ENCODE measurements at places on chromosomes 1 and 21.

- DNase-seq: no peak
These were observed 5.7 kb downstream of the HSPG2 start for GRCh38 chr1:21931171-21932093.

DNA sequence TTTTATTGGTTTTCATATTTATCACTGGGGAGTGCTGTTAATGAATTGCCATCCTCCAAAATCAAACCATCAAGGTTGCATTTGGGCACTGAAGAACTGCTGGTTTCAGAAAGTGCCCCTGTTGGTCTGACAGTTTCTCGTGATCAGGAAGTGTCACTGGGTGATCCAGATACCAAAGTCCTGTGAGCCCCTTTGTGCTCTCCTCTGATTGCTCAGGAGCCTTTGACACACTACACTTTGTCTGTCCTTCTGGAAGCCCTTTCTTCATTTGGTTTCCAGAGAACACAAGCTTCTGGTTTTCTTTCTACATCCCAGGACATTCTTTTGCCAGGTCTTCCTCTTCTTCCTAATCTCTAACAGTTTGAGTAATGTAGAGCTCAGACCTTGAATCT lies 165.8 kb upstream of the PROX1 start:
- no peak for DNase-seq

DNA sequence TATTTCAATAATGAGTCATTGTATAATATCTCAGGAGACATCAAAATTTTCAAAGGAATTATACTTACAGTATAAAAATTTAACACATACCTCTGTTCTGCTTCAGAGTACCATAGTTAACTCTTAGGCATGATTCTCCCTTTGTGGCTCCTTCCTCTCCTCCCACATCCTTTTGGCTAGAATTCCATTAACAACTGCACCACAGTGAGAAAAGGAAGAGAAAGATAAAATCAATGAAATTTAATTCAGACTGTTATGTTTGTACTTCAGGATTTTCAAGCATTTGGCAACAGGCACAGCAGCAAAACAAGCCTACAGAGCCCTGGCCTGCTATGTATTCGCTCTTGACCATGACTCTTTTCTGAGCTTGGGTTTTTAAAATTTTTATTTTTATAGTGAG lies 57.2 kb upstream of the SGIP1 start:
- no peak for DNase-seq

GRCh38 chr21:29166853-29167252 lies 36.4 kb downstream of the MAP3K7CL start:
- DNase-seq: no peak

- DNase-seq: no peak
These were observed 1.5 kb upstream of the CNN3 start for GRCh38 chr1:94928293-94928939.

DNA sequence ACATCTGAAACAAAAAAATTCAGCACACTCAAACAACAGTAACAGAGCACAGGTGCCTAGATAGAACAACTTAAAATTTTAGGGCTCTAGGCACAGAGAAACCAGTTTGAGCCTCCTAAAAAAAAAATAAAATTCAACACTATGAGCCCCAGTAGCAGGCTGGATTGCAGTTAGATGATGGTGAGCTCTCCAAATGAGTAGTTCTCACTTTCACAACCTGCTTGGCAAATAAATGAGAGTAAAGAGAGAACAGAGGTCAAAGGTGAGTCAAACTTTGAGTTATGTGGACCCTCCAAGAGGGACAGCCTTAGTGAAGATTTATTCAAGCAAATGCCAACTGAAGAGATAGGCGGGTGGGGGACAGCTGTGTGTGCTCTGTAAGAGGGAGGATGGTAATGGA lies 3.6 kb downstream of the BEND5 start:
- no peak for DNase-seq

DNA sequence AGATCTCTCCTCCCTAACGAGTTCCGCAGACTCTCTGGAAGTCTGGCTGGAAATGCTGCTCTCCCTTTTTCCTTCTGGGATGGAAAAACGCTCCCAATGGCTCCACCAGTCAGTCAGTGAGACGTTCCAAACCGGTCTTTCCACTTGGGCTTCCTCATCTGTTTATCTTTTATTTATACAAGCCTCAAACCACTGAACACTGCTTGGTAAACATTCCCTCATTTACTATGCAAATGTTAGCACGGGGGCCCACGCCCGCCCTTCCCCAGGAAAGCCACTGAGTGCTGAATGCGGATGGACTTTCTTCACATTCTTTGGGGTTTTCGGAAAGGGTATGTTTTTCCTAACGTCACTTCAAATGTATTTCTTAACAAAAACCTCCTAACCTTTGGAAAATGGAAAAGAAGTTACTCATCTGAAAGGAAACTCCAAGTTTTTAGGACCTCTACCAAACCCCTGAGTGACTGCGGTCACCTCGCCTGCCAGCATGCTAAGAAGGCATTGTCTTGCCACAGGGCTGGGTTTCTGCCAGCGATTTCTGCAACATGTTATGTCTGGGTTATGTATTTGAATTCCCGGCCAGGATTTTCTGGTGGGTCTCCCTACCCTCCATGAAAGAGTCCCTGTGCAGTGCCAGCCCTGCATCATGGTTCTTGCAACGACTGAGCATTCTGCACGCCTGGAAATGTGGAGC lies 14.0 kb upstream of the UMODL1 start:
- no peak for DNase-seq

GRCh38 chr1:87334351-87335174 lies 5.9 kb downstream of the LMO4 start:
- DNase-seq: no peak

GRCh38 chr1:16387201-16388188 lies 20.5 kb downstream of the SZRD1 start:
- DNase-seq: no peak

Data from naive thymus-derived CD8-positive, alpha-beta T cell (primary cell).